ENCODE measurements at places on chromosomes 6 and 20. TPM values are rescaled to one million over a fixed set of nuclear protein-coding genes. Genes with fewer than 3 reads are reported as not detected.

DNA sequence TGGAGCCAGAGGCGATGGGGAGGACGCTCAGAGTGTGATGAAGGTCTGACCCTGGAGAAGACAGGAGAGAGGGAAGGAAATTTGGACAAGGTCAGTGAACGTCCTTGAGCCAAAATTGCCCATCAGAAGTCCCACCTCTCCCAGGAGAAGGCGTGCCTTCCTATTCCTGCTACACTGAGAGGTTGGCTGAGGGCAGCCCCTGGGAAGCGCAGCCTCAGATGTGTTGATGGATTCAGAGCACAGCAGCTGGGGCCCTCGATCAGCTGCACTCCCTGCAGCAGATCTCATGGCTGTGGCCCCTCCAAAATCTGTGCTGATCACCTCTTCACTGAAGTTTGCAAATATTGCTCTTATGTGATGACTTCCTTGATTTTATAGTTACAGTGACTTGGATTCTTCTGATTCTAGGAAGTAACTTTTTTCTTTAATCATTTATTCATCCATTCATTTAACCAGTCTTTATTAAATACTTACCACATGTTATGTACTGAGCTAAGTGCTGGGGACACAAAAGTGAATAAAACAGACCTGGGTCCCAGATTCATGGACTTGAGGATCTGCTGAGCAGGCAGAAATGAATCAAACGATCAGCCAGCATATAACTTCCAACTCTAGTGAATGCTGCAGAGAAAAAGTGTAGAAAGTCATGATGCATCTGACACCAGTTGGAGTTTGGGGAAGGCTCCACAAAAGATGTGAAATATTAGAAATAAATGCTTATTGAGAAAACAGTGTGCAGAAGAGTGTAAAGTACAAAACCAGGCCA lies 69.6 kb upstream of the ARMC2 start:
- DNase-seq = no peak
- no peaks in the 10 kb centered on the region for H3K27me3 ChIP-seq
- H3K4me1 ChIP-seq = peaks cover 9% of the 10 kb centered on the region
- no peak overlapping the region for H3K4me3 ChIP-seq
- H3K36me3 ChIP-seq = no peaks in the 10 kb centered on the region
- no peak overlapping the region for H3K27ac ChIP-seq

DNA sequence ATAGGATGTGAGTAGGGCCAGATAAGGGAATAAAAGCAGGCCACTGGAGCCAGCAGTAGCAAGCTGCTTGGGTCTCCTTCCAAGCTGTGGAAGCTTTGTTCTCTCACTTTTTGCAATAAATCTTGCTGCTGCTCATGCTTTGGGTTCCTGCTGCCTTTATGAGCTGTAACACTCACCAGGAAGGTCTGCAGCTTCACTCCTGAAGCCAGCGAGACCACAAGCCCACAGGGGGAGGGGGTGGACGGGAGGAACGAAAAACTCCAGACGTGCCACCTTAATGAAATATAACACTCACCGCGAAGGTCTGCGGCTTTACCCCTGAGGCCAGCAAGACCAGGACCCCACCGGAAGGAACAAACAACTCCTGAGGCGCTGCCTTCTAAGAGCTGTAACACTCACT lies 1324.4 kb upstream of the EYS start:
- DNase-seq = no peak
- H3K27me3 ChIP-seq = no peaks in the 10 kb centered on the region
- H3K4me1 ChIP-seq = no peaks in the 10 kb centered on the region
- H3K4me3 ChIP-seq = no peak overlapping the region
- H3K36me3 ChIP-seq = no peaks in the 10 kb centered on the region

- no peak for DNase-seq
- peaks cover 2% of the 10 kb centered on the region for H3K4me1 ChIP-seq
- H3K27me3 ChIP-seq = no peaks in the 10 kb centered on the region
- H3K4me3 ChIP-seq = no peak overlapping the region
Observed at GRCh38 chr6:5156627-5157026, 71.5 kb downstream of the PPP1R3G start.

DNA sequence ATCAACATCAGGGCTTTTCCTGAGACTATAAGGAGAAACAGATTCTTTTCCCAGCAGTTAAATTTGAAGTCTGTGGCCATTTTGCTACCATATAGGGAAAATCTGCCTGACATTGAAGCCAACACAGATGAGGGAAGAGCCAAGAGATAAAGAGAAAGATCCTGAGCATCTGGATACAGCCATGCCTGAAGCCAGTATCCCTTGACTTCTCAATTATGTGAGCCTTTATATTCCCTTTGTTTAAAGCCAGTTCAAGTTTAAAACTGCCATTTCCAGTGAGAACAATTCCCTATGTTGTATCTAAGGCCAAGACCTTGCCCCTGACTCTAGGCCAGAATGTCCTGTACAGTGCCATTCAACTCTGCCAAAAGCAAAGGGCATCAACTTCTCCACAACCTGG lies 3.8 kb upstream of the NRSN2 start:
- no peak overlapping the region for H3K27ac ChIP-seq
- H3K4me1 ChIP-seq = peaks cover 11% of the 10 kb centered on the region
- no peak overlapping the region for H3K4me3 ChIP-seq
- H3K36me3 ChIP-seq = peaks cover 11% of the 10 kb centered on the region

GRCh38 chr6:116764961-116765841 lies at the start of gene FAM162B:
Gene FAM162B, minus strand, starts transcription at chr6:116765719. Its CDS starts 143 bp downstream, at chr6:116765576.
- H3K4me1 ChIP-seq = peaks cover 5% of the 10 kb centered on the region
- H3K27me3 ChIP-seq = peaks cover 43% of the 10 kb centered on the region
- H3K36me3 ChIP-seq = no peaks in the 10 kb centered on the region
- DNase-seq = peak; percentile 18
- H3K4me3 ChIP-seq = peak within 1 kb of the TSS; percentile 40

DNA sequence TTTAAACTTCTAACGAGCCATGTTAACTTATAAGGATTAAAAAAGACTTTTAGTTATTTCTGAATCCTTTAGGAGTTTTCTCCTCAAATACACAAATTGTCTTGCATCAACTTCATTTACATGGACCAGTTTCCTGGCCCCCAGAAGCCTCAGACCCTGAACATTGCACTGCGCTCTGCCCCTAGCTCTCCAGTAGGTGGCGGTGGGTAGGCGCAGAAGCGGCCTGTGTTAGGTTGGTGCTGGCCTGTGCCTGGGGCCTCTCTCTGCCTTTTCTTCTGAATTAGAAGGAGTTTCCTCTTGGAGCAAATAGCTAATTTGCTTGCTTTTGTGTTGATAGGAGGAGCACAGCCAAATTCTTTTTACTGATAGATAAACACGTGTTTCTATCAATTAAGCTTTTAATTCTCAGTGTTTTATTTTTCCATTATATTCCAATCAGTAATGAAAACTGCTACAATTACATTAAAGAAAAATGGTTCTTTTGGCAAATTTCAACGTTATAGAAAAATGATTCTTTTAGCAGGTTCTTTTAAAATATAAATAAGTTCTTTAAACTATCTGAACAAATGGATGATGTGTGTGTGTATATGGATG lies 44.4 kb downstream of the DTD1 start:
- H3K27me3 ChIP-seq = no peaks in the 10 kb centered on the region
- no peak overlapping the region for H3K27ac ChIP-seq
- no peak overlapping the region for H3K4me3 ChIP-seq
- peak; percentile 74 for DNase-seq
- peaks cover 20% of the 10 kb centered on the region for H3K36me3 ChIP-seq

DNA sequence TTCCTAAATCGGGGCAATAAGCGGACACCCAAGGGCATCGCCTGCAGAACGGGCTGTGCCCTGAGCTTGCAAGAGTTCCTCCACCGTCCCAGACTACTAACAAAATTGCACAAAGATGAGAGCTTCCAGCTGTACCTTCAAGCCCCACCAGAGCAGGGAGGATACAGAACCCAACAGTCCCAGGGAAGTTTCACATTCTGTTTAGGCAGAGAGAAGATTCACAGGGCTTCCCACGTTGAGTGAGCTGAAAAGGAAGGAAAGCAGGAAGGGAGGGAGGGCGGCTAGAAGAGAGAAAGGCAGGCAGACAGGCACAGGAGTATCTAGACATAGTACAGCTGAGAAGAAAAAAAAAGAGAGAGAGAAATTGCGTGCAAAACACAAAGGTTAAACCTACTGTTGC lies 112.6 kb upstream of the AFDN start:
- H3K4me3 ChIP-seq = no peak overlapping the region
- peaks cover 54% of the 10 kb centered on the region for H3K27me3 ChIP-seq
- no peaks in the 10 kb centered on the region for H3K36me3 ChIP-seq

DNA sequence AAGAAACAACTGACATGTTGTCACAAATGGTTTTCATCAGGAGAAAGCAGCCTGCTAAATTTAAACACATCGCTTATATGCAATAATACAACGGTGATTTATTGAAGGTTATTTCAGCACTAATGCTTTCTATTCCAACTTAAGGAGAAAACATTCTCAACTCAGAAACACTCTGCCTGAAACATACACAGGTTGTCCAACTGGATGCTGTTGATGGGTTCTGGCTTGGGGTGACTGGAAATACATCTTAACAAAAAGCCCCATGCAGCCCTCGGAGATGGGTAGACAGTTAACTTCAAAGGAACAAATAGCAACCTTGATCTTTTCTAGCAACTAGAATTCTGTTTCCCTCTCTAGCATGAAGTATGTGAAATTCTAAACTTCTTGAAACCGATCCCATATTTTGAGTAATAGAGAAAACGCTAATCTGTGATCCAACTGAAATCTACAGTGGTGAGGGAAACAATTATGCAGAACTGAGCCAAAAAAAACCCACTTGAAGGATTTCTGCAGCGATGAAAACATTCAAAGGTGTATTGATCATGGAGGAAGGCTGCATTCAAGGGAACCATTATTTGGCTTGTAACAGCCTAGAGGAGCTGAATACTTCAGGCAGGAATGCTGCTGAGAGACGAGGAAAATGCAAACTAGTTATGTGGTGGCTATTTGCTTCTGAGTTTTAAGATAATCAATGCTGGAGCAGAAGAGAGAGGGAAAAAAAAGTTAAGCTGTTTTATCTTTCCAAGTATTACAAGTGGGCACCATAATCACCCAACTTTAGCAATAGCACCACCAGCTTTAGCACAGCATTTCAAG lies 6.9 kb downstream of the ZMYND8 start:
- no peak overlapping the region for H3K27ac ChIP-seq
- peaks cover 52% of the 10 kb centered on the region for H3K36me3 ChIP-seq
- H3K4me3 ChIP-seq = no peak overlapping the region

DNA sequence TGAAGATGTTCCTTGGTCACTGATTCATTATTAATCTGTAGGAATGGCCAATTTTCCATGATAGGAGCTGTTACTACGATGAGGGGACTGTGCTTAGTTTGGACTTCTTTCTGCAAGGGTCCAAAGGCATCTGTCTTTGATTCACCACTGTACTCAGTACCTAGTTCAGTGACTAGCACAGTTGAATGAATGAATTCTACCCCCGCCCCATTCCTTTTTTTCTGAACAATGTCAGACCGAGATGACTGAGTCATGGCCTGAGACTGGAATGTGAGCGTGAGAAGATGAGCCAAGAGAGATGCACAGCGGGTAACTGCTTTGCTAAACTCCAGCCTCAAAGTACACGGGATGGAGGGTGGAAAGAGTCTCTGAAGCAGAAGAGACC lies 419 bp upstream of the SNHG17 start:
- peak overlapping the region; percentile 96 for H3K4me3 ChIP-seq
- peaks cover 3% of the 10 kb centered on the region for H3K27me3 ChIP-seq
- peaks cover 29% of the 10 kb centered on the region for H3K4me1 ChIP-seq
- no peak for DNase-seq
- peaks cover 47% of the 10 kb centered on the region for H3K36me3 ChIP-seq
- H3K27ac ChIP-seq = peak overlapping the region; percentile 98

- no peak overlapping the region for H3K27ac ChIP-seq
- H3K4me1 ChIP-seq = no peaks in the 10 kb centered on the region
- no peak for DNase-seq
- H3K36me3 ChIP-seq = no peaks in the 10 kb centered on the region
Observed at GRCh38 chr20:40286975-40287531, 402.0 kb downstream of the MAFB start.

- peak overlapping the region; percentile 38 for H3K27ac ChIP-seq
- H3K4me3 ChIP-seq = peak overlapping the region; percentile 61
- H3K36me3 ChIP-seq = peaks cover 3% of the 10 kb centered on the region
- peaks cover 54% of the 10 kb centered on the region for H3K27me3 ChIP-seq
- H3K4me1 ChIP-seq = peaks cover 10% of the 10 kb centered on the region
Observed at GRCh38 chr6:27617700-27618689, 145.1 kb upstream of the ZNF184 start.

DNA sequence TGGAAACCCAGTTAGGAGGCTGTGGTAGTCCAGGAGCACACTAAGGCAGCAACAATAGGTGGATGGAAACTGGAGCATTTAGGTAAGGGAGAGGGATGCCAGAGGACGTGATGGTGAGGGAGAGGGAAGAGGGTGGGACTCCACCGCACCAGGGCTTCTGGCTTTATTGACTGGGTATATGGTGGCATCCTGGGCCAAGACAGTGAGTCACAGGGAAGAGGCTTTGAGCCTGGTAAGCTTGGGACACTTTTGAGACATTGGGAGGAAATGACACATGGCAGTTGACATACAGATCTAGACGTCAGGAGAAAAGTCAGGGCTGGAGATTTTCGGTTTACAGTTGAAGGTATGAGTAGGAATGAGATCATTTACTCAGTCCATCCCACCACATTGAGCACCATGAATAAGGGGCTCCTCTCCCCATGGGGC lies 14.9 kb downstream of the NT5E start:
- no peaks in the 10 kb centered on the region for H3K27me3 ChIP-seq
- peak overlapping the region; percentile 40 for H3K4me3 ChIP-seq
- peak overlapping the region; percentile 97 for H3K27ac ChIP-seq
- H3K4me1 ChIP-seq = peaks cover 74% of the 10 kb centered on the region
- peaks cover 2% of the 10 kb centered on the region for H3K36me3 ChIP-seq
- peak; percentile 72 for DNase-seq

- peaks cover 44% of the 10 kb centered on the region for H3K4me1 ChIP-seq
- peaks cover 4% of the 10 kb centered on the region for H3K36me3 ChIP-seq
- H3K27ac ChIP-seq = peak overlapping the region; percentile 35
- no peak for DNase-seq
Observed at GRCh38 chr20:41131594-41132387, 5.6 kb upstream of the PLCG1 start.

DNA sequence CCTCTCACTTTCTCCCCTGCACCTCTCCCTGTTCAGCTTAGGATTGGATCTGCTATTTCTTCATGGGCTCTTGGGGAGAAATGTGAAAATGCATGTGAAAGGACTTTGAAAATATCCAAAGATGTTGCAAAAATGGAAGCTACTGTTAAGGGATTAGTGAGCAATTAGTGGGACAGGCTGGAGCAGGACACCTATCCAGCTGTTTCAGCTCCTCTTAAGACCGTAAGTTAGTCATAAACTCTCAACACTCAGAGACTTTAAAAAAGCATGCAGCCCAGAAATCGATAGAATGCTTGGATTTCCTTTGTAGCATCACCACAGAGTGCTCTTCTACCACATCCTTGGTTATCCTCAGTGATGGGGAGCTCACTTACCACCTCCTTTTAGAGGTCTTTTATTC lies 88.7 kb downstream of the SLC24A3 start:
- no peak overlapping the region for H3K27ac ChIP-seq
- H3K4me3 ChIP-seq = no peak overlapping the region
- no peaks in the 10 kb centered on the region for H3K4me1 ChIP-seq
- H3K27me3 ChIP-seq = peaks cover 4% of the 10 kb centered on the region

SLC26A8 gene
- not detected for total RNA-seq

TOMM34 gene
- 62.4 TPM for total RNA-seq

ADGB gene
- total RNA-seq = not detected

PAK1IP1 gene
- total RNA-seq = 34.2 TPM

EDN3 gene
- 0.09 TPM for total RNA-seq
